ENCODE measurements at places on chromosomes 5 and 9.

DNA sequence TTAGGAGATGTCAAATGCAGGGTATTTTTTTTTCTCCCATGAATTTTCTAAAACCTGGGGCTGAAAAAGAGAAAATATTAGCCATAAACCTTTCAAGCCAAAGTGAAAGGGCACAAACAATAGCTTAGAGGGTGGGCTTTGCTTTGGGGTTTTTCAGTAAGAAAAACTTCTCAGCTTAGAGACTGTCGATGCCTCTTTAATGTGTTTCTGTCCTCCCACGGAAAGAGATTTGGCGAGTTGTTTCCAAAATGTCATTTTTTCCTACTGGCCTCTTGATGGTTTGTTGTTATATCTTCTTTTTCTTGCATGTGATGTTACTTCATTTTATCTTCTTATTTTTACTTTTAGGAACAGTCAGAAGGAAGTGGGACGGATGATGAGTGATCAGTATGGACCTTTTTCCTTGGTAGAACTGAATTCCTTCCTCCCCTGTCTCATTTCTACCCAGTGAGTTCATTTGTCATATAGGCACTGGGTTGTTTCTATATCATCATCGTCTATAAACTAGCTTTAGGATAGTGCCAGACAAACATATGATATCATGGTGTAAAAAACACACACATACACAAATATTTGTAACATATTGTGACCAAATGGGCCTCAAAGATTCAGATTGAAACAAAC, 177.3 kb downstream of the SMARCA2 start:
- no peak for DNase-seq

DNA sequence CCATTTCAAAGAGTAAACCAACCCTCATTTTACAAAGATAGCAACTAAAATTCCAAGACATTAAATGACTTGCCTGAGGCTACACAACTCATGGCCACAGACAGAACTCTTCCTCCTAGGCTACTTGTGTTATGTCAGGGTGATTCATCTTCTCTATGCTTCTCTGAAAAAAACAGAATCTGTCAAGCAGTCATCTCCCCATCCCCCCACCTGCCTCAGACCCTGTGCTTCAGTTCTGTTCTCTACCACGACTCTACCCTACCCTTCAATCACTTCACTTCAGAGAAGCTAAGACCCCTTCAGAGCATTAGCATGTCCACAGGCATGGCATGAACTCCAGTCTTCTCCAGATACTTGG, 277.7 kb upstream of the PTGER4 start:
- DNase-seq = no peak

- no peak for DNase-seq
Measured at GRCh38 chr9:7640231-7640630, 159.3 kb downstream of the DMAC1 start.

DNA sequence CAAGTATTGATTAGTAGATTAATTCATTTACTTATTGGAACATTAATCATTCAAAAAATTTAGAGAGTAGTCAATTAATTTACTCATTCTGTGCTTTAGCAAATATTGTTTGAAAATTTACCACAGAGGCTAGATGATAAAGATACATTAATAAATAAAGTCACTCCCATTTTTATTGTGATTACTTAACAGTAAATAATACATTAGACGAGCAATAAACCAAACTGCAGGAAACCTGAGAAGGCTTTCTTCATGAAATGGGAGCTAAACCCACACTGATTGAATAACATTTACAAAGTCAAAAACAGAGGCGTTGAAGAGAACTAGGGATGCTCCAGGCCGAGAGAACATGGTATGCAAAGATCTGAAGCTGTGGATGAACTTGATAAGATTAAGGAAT, 38.8 kb upstream of the PRDM9 start:
- no peak for DNase-seq

GRCh38 chr9:117815948-117816347, 111.7 kb downstream of the TLR4 start:
- no peak for DNase-seq

DNA sequence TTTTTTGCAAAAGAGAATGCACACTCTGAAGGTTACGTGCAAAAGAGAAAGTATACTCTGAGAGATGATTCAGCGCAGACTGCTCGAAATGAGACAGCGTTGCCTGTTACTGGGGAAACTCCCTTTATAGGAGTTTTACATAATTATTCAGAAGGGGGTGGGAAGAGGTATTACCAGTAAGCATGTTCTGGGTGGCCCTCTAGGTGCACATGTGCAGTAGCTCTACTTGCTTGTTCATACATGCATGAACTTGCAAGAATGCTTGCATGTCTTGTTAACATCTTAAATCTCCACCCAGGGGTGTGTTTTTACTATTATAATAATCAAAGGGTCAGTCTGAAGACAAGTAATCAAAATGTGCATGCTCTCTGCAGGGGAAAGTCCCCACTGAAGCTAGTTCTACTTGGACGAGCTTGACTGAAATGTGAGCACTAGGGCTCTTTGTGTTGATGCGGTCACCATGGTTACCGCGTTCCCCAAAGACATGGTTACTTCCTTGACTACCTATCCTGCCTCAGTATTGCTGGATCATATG, 75.5 kb downstream of the SGCD start:
- DNase-seq = peak; percentile 52

GRCh38 chr9:97577051-97577450, 56.1 kb downstream of the TSTD2 start:
- DNase-seq = no peak

GRCh38 chr9:132075853-132076252, 3.8 kb downstream of the MED27 start:
- DNase-seq = no peak

GRCh38 chr9:68731857-68732256, 26.8 kb downstream of the PIP5K1B start:
- DNase-seq = no peak

GRCh38 chr9:101451498-101451897, 15.9 kb upstream of the ALDOB start:
- DNase-seq = no peak

DNA sequence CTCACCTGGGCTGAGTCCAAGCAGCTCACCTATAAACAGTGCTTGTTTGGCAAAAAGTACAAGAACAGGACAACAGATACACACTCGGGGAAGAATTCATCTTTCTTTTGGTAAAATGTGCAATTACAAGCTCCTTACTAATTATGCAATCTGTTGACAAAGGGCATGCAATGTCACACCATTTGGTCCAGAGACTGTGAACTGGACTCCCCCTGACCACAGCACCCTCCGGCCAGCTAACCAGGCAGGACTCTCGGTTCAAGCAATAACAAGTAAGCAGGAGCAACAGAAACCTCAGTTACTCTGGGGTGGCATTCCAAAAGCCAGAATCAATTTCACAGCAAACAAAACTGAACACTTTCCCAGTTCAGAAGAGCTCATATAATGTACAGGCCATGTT, 113.8 kb downstream of the GNAQ start:
- no peak for DNase-seq

- DNase-seq = no peak
Measured at GRCh38 chr5:124876983-124877382, 130.5 kb upstream of the ZNF608 start.

DNA sequence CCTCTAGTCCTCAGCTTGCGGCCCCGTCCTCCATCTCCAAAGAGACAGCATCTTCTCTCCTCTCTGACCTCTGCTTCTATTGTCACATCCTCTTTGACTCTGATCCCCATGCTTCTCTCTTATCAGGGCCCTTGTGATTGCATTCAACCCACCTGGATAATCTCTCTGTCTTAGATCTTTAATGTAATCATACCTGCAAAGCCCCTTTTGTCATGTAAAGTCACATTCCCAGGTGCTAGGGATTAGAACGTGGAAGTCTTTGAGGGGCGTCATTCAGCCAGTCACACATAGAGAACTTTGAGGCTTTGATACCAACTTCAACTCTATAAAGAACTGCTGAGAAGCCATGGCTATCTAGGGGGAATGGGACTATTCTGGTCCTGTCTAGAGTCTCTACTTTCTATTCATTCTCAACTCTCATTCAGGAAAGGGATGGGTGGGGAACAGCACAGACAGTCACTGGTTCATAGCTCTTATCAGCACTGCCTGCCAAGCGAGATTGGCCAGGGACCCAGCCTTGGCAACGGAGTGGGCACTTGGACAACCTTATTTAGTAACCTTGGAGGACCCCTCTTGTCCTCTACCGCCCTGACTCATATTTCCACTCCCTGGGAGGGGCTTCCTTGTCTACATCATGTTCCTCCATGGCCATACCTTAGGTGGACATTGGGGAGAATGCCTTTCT, 29.0 kb downstream of the TAS2R1 start:
- DNase-seq = no peak

DNA sequence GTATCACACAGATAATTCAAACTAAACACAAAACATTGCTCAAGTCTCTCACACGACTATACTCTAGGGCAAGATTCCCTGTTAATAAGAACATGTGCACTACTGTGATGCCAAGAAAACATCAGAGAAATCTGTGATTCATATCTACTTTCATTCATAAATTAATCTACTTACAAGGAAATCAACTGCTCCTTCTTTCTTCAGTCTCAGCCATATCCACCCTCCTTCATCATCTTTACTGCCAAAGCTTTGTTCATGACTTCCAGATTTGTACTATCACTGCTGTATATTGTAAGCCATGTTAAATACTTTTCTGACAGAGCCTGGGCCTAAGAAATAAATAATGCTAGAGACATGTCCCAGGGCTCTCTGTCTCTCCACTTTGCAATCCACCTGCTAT, 35.1 kb downstream of the CTNNAL1 start:
- DNase-seq = no peak
